RWPE1 (cell line): ENCODE measurements at places on chromosomes 11 and 22.
A peak's percentile ranks its signal among the peaks of the same experiment; 100 is the strongest.

- no peak for DNase-seq
These were observed 7.0 kb downstream of the MS4A6A start for GRCh38 chr11:60175860-60176275.

- DNase-seq: no peak
These were observed 4.2 kb downstream of the VPS26B start for GRCh38 chr11:134228625-134229024.

GRCh38 chr11:134753771-134754520 lies 341.9 kb upstream of the B3GAT1 start:
- DNase-seq: no peak

DNA sequence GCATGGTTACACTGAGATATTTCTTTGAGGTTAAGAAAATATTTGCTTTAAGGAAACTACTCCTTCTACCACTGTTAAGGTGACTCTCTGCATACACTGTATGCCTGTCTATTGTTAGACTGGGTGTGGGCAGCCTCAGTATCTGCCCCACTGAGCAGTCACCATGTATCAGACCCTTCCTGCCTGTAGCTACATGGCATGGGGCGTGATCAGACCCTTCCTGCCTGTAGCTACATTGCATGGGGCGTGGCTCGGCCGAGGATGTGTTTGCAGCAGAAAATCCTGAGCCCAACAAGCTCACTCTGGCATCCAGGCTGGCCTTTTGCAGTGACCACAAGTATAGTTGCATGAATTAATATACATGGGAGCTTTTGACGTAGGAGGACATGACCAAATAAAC lies 669.4 kb downstream of the OPCML start:
- DNase-seq: no peak

- DNase-seq: no peak
These were observed 55.2 kb downstream of the PPFIBP2 start for GRCh38 chr11:7569044-7569443.

DNA sequence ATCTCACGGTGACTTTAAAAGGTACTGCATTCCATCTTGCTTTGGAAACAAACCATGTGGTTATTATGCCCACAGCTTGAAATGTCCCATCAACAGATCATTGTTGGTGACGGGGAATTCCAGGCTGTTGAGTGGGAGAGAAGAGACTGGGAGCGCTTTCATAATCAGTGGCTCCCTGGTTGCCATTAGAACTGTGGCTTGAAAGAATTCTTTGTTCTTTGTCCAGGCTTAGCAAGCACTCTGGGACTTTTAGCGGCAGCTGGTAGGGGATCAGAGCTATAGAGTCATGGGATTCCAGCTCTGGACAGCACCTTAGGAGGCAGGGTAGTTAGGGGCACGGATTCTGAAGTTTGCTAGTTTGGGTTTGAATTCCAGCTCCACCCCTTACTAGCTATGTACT lies 22.0 kb downstream of the MMP20 start:
- no peak for DNase-seq

- DNase-seq: no peak
These were observed 692 bp upstream of the MOB2 start for GRCh38 chr11:1487091-1487850.

- no peak for DNase-seq
These were observed 75.9 kb downstream of the FAM83F start for GRCh38 chr22:40070701-40071100.

DNA sequence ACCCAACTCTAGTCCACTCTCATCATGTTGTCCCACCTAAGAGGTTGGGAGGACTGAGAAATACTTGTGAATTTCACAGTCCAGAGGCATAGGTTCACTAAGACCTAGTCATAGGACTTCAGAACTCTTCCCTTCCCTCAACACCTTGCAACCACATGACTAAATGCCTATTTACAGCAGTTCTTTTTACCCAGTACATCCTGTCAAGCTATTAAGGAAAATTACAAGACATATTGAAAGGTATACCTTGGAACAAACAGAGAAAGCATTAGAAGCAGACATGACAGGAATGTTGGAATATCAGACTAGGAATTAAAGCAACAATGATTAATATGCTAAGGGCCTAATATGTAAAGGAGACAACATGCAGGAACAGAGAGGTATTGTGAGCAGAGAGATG lies 563.8 kb upstream of the LRRC4C start:
- no peak for DNase-seq

GRCh38 chr11:35681163-35681767 lies 18.7 kb downstream of the TRIM44 start:
- DNase-seq: no peak

DNA sequence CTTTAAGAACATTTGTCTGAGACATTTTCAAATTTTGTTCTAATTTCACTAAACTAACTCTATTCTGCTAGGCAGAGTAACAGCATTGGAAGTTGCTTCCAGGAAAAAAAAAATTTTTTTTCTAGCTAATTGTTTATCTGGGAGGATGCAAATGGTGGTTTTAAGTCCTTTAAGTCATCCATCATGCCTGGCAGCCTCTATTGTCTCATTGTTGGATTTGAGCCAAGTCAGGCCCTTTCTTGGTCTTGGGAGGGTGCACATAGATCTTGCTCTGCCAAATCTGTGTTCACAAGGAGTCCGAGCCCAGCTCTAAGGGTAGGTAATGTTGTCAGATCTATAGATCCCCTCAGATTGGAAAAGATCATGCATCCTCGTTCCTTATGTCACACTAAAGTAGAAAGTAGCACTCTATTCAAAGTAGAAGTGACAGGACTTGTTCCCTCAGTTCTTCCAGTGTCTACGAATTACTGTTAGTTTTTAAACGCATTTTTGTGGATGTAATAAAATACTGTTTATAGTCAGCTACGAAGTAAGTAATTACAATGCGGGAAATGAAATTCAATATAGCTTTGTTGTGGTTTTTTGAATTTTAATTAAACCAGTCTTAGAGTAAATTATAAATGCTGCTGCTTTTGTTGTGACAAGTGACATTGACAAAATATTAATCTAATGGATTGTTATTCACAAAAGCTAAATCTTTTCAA lies 166.0 kb upstream of the RASSF10 start:
- DNase-seq: peak; percentile 24

GRCh38 chr22:48037618-48038017 lies 1275.2 kb downstream of the TBC1D22A start:
- no peak for DNase-seq

- no peak for DNase-seq
These were observed 37.5 kb upstream of the TCF20 start for GRCh38 chr22:42307806-42308563.

- DNase-seq: no peak
These were observed 75.4 kb upstream of the RTL6 start for GRCh38 chr22:44573451-44573850.

- no peak for DNase-seq
These were observed 756.2 kb upstream of the TENM4 start for GRCh38 chr11:80196932-80197554.

DNA sequence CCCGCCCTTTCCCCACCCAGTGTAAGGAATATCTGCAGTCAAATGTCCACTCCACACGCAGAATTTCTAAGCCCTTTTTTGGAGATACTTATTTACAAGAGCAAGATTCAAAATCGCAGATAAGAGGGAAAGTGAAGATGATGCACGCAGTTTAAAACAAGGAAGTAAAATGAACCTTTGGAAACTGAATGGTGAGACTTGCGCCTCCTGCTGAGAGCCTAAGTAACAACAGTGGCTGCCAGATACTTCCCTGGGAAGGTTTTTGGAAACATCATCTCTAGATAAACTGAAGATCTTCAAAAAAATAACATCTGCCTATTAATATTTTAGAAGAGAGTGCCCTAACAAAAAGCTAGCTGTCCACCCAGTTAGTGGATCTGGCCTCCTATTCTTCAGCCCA lies 963.1 kb upstream of the FAT3 start:
- DNase-seq: no peak

GRCh38 chr11:124682443-124682842 lies 8.7 kb downstream of the SPA17 start:
- no peak for DNase-seq

DNA sequence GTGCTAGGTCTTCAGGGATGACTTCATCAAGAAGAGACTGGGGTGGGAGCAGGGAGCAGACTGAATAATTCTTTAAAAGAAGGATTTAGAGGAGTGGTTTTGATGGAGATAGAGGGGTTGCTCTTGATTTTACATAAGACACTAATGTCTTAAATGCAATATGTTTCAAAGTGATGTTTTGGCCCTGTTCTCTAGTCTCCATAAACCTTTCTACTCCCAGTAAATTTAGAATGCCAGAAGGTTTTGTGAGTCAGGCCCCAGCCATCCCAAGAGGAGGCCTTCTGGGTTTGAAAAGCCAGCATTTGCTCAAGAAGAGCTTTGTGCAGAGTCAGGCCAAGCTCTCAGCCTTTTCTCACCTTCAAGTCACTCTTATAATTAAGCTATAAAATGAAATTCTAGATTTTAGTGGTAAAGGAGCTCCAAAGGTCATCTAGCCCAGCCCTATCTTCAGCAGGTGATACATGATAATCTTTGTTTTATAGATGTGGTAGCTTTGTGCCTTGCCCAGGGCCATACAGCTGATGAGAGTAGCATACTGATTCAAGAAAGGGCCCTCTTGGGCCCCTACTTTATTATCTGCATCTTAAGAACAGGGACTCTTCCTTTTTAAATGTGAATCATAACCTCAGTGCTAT lies 122.8 kb upstream of the MTNR1B start:
- DNase-seq: no peak

DNA sequence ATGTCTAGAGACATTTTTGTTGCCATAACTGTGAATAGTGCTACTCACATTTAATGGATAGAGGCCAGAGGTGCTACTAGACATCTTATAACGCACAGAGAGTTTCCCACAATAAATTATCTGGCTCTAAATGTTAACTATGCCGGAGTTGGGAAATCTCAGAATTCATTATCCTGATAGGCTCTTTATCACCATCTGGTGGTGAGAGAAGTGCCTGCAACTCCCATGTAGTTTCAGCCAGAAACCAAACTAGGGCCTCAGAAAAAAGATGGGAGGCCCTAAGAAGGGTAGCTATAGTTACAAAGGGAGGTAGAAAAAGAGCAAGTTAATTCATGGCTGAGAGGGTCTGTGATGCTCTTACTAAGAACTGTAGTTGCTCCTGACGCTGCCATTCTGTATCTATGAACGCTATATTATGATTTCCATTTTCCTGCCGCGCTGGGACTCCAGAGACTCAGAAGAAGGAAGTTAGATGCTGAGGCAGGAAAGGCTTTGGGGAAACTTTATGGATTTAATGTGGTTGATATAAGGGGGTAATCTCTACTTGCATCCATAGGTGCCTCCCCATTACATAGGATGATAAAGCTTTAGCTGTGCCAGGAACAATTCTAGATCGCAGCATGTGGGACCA lies 22.9 kb upstream of the MRPL17 start:
- DNase-seq: peak; percentile 44

DNA sequence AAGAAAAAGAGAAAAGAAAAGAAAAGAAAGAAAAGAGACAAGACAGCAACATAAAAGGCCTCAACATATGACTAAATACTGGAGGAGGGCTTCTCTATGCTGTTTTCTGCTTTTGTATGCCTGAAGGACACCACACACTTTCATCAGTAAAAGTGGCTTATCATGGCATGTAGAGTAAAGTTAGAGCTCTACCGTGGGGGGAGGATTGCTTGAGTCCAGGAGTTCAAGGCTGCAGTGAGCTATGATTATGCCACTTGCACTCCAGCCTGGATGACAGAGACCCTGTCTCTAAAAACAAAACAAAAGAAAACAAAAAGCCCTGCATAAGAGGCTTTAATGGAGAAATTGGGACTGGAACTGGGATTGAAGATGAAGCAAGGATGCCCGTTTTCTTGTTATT lies 5.7 kb downstream of the PTS start:
- DNase-seq: no peak

- DNase-seq: no peak
These were observed 526.7 kb downstream of the INSC start for GRCh38 chr11:15641271-15642045.

DNA sequence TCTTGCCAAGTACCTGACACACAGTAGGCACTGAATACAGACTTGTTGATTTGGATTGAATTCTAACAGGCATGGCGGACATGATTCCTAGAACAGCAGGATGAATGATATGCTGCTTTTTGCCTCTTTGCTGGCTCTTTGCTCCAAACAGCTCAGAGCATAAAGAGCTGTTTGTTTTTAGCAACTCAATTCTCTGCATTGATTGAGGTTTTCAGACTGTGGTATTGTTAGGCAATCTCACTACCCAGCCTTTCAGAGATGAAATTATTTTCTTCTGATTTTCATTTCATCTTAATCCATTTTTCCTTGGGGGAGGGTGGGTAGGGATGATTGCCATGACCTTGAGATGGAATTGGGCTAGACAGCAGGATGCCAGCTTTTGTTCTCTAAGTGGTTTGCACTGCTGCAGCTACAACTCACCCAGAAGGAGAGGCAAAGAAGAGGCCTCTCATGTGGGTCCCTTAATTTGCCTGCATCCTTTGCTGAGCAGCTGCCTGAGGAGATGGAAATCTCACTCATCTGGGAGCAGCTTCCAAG lies 20.5 kb downstream of the COA4 start:
- no peak for DNase-seq

GRCh38 chr11:77510095-77510494 lies 36.2 kb upstream of the PAK1 start:
- DNase-seq: peak; percentile 48

- no peak for DNase-seq
These were observed 47.6 kb downstream of the BRD1 start for GRCh38 chr22:49779853-49780697.

- no peak for DNase-seq
These were observed 161.8 kb downstream of the IGLL1 start for GRCh38 chr22:23418159-23418788.

DNA sequence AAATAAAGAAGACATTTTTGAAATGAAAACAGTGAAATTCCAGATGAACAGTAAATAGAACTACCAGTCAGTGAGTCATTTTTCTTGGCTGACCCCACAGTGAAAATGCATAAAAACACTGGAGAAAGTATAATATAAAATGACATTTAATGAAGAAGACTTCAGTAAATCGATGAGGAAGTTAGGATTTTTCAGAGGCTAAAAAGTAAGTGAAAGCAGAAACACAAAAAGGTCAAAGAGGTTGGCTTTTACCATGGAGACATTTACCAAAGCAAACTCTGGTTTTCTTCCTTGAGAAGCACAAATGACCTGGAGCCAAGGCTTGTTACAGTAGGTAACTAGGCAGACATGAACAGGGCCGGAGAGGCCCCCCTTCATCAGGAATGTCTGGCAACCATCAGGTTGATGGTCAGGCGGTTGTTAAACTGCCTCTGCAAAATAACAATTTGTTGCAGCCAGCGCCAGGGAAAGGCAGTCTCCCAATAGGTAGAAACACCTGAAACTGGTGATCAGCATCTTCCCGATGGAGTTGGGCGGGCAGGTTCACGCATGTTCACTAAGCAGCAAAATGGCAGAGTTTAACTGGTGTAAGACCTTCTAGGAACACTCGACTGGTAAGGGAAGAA lies 16.7 kb upstream of the TMEM123 start:
- no peak for DNase-seq
